ENCODE measurements at places on chromosomes 7 and 10.
A peak's percentile ranks its signal among the peaks of the same experiment; 100 is the strongest.

- DNase-seq, result no peak
Observed at GRCh38 chr10:102040305-102041050, 15.5 kb downstream of the ARMH3 start.

- no peak for DNase-seq
Observed at GRCh38 chr10:28765641-28766040, 88.3 kb downstream of the BAMBI start.

GRCh38 chr10:132921086-132921485 is 21.3 kb downstream of the CFAP46 start:
- no peak for DNase-seq

DNA sequence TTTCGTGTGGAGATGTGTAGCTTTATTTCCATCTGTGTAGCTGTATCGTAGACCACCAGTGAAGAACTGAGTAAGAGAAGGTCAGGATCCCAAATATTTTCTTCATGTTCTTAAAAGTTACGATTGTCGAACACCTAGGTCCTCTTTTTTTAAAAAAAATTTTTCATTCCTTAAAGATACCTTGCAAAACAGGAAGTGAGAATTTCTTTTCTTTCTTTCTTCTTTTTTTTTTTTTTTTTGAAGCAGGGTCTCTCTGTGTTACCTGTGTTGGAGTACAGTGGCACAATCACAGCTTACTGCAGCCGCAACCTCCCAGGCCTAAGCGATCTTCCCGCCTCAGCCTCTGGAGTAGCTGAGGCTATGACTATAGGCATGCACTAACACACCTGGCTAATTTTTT is 60.8 kb downstream of the PHTF2 start:
- DNase-seq, result no peak

DNA sequence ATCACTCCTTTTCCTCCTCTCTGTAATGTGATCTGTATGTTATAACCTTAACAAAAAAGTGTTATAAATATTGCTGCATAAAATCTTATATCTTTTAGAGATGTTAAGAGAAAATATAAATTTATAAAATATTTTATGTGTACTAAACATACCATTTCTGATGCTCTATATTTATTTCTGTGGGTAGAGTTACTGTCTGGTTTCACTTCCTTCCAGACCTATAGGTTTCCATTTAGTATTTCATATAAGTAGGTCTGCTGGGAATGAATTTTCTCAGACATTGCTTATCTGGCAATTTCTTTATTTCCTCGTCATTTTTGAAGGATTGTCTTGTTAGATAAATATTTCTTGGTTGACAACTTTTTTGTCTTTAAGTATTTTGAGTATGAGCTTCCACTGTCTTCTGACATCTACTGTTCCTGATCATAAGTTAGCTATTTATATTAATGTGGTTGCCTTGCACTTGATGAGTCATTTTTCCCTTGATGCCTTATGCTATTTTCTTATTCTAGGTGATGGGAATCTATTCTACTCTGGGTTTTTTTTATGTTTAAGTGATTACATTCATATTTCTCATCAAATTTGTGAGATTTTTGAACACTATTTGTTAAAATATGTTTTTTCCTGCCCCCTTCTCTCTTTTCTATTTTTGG is 11.2 kb upstream of the THSD7A start:
- no peak for DNase-seq

- no peak for DNase-seq
Observed at GRCh38 chr7:131657881-131658280, 101.5 kb upstream of the PODXL start.

DNA sequence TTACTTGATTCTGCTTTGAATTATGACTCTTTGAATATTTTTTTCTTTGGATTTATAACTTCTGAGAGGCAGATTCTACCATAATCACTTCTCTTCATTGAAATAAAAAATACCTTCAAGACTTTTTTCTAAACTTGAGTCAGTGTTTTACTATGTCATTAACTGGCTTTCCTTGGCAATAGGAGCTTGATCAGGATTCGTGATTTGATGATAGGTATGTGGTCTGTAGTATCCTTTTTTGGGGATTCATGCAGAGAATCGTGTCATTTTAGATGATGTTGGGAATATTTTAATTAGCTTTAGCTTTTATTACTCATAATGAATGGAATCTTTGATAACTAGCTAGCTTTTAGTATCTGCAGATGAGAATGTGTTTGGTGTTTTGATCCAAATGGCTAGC is 83.3 kb downstream of the PHTF2 start:
- DNase-seq, result no peak

DNA sequence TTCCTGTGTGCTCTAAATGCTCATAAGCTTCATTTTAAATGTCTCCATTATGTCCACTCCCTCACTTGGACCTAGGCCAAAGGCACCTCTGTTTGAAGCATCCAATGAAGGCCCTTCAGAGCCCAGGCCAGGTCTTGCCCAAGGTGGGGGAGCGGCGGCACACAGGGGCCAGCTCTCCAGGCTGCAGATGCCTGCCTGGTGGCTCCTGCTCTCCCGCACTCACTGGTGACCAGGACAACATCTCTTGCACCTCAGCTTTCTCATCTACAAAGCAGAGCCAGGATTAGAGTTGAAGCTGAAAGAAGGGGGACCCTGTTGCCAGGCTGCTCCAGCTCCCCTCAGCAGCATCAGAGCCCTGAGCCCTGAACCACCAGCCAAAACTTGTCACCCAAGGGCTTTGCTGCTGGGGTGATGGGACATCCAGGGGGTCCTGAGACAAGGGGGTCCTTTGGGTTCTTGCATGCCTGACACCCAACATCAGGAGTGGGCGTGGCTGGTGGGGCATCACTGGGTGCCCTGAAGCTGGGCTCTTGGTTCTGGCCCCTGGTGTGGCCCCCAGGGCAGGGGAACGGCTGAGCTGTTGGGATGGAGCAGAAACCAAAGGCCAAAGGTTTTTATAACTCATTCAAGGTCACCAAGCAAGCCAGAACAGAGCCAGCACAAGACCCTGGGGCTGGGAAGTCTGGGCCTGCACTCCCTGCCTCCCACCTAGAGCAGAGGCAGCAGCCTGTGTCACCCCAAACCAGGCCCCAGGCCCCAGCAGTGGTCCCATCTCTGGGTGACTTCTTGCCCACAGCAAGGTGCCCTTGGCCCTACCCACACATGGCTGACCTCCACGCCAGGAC is 1.2 kb downstream of the NACAD start:
- no peak for DNase-seq

- no peak for DNase-seq
Observed at GRCh38 chr10:48468130-48468790, 136.6 kb downstream of the ARHGAP22 start.

- DNase-seq, result no peak
Observed at GRCh38 chr10:96960872-96961271, 128.8 kb downstream of the LCOR start.

GRCh38 chr10:114430688-114431413 is 26.5 kb upstream of the AFAP1L2 start:
- DNase-seq, result no peak

DNA sequence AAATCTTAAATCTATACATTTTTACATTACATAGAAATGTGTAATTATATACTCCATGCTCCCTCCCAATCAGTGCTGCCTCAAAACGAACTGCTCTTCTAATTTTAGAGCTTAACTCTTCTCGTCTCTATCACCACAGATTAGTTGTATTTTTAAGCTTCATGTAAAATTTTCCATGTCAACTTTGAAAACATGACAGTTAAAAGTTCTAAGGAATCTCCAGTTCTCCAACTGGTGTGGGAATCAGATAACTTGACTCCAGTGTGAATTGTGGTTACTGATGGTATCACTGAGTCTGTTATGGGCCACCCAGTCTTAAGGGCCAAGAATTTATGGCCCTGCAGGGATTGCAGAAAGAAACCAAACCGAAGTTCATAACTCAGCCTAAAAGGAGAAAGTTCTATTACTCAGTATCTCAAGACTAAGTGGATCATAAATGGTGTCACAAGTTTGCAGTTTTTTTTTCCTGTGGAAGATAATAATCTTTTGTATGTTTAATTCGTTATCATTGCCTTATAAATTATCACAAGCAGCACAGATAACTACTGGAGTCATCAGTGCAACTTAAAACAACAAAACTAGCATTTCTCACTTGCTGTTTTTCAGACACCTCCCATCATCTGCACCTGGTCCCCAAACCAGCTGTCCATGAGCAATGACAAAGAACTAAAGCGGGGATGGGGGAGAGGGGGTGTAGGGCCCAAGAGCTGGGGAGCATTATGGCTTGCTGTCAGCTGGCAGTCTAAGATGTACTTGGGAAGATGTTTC is 31.5 kb upstream of the KMT2E start:
- no peak for DNase-seq

- DNase-seq, result no peak
Observed at GRCh38 chr7:3310884-3311283, 9.8 kb downstream of the SDK1 start.

DNA sequence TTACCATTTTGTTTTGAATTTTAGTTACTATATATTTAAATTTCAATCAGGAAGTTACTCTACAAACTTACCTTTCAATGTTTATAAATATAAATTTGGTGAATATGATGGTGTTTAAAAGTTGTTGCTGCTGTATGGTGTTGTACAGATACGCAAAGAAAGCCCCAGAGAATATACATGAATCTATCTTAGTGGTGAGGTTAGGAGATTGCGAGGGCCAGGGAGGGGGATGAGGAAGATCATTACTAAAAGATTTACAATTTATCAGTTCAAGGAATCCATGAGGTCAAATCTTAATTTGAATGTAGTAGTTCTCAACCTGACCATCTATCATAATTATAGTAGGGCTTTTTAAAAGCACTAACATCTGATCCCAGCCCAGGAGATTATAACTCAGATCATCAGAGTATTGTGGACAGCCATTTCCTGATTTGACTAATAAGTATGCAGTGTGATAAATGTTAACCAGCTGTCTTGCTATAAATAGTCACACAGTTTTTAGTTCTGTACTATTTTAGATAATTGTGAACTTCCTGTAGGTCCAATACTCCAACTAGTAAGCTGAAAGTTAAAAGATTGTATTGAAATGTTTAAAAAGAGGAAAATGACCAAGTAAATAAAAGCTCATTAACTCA is 23.6 kb downstream of the FAM3C start:
- no peak for DNase-seq

DNA sequence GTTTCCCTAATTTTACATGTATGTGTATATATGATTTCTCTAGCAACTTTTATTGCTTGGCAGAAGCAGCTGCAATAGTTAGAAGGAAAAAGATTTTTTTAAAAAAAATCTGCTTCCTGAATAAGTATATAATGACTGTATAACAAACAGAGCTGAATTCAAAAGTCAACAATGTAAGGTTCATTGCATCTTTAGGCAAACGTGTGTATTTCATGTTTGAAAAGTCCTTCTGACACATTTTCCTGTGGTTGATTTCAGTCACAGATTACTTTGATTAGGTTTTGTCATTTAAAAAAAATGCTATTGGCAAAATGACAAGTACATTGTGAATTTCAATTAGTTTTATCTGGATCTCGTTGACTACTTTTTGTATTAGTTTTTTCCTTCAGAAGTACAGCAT is 231.0 kb downstream of the CSTF2T start:
- DNase-seq, result no peak

DNA sequence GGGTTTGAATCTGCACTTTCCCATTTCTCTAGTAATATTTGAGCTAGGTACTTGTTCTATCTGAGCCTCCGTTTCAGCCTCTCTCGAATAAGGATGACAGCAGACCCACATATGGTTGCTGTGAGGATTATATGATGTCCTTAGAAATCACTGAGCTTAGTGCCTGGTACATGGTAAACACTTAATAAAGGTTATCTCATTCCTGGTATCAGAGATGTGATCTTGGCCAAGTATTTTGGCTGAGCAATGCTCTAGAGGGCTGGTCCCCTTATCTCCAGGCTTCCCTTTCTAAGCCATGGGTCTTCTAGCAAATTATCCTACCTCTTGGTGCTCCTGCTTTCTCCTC is 407 bp upstream of the MKRN1 start:
- no peak for DNase-seq

- no peak for DNase-seq
Observed at GRCh38 chr7:1861799-1862458, 191.9 kb downstream of the ELFN1 start.

- DNase-seq, result no peak
Observed at GRCh38 chr7:21603972-21604749, 61.3 kb downstream of the DNAH11 start.

DNA sequence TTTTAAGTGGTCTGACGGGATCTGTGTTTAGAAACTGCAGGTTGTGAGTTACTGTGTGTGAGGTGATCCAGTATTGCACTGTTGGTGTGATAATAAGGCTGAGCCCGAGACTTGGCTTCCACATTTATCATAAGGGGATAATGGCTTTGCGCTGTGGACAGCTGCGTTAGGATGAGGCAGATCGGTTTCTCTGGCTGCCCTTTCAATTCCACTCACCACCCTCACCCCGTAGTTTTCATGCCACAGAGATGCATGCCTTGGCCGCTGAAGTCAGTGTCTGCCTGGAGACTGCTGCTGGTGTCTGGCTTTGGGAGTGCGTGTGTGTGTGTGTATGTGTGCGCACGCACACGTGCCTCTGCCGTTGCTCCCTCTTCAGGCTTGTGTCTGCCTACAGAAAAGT is 273.0 kb downstream of the CCDC3 start:
- DNase-seq, result no peak

DNA sequence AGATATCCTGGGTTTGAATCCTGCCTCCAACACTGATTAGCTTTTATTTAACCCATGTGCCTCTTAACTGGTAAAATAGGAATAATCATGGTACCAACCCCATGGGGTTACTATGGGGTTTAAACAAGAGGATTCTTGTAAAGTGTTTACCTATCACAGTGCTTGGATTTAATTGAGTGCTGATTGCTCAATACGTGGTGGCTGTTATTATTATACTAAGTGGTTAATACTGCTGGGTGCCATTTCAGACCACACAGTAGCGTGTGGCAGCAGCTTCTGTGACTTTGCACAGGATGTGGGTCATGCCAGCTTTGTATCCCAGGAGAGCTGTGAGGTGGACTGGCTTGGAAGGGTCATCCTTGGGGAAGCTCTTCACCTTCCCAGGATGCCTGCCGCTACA is 177.2 kb downstream of the SEC23IP start:
- peak; percentile 18 for DNase-seq

DNA sequence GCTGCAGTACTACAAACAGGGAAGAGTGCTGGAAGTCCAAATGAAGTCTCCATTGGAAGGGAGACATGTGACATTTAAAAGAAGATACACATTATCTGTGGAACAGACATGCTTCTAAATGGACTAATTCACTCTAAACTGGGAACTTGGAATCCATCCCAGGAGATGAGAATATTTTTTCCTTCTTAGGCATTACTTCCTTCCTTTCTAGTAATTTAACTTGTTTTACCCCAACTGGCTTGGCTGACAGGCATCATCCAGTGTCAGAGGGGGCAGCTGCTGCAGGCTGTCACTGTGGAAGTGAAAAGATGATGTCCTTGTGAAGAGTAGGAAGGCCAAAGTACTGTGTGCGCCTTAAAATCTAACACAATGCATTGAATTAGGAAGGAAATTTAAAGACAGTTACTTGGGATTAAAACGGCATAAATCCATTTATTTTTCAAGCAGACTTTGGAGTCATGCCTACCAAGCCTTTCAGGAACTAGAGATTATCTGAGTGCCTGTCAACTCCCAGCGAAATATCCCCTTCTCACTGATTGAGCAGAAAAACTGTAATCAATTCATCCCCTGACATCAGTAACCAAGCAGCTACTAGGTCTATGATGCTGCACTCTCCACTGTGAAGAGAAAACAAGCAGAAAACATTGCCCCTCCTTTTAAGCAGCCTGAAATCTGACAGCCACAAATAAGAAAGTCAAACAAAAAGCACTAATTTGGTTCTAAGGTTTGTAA is 161.2 kb downstream of the DGKI start:
- DNase-seq, result no peak

All from NCI-H748 treated with DMSO at 0.1 percent for 48 hours (cell line).